ENCODE measurements at places on chromosomes 2 and 18.

- DNase-seq: no peak
Measured at GRCh38 chr2:36469710-36470109, 114.1 kb downstream of the CRIM1 start.

DNA sequence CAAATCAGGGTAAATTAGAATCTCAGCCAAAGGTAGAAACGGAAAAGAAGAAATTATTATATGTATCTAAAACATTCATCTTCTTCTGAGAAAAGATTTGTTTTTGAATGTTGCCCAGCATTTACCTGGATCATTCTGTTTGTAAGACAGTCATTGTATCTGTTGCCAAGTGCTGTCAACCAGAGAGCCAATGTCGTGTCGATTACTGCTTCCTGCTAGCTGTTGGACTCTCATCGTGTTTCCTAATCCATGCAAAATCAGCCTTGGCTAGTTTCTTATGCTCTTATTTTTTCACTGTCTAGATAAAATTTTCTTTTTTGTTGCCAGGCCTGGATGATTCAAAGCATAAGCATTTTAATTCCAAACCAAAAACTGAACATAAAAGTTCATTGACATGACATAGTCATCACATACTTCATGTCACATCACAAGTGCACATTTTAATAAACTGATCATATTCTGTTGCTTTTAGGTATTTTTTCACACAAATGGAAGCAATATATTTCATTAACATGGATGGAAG, 202.3 kb downstream of the KCNH7 start:
- no peak for DNase-seq

DNA sequence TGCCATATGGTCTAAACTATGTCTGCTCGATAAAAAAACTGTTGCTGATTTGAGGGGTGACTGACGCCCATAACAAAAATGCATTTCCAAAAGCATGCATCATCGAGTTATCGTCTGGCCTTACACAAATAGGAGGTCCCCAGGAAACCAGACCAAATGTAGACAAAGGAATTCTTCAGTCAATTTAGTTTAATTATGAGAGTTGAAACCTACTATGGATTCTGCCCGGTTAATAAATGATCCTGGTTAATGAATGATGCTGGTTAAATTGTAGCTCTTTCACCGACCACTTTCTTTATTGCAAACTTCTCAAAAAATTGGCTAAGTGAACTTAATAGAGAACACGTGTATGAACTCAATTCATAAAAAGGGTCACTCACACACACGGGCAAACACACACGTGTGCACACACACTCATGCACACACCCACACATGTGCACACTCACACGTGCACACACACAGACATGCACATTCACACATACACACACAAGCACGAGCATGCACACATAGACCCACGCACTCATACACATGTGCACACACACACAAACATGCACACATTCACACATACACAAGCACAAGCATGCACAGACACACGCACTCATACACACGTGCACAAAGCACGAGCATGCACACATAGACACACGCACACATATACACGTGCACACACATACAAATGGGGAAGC, 59.0 kb upstream of the SALL3 start:
- no peak for DNase-seq

DNA sequence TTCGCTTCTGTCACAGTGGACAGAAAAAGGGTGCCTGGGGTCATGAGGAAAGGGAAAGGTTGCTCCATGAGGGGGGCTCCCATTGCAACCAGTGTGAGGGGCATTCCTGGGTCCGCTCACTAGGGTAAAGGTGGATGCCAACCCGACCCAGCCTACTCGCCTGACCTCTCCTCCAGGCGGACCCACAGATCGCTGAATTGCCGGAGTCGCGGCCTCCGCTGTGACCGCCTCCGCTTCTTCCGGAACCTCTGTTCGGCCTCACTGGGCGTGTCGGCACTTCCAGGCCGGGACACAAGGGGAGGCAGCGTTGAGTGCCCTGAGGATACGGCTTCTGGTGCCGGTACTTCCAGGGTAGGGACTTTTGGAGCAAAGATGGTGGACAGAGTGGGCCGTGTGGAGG, 57.1 kb downstream of the TRABD2A start:
- DNase-seq: no peak

DNA sequence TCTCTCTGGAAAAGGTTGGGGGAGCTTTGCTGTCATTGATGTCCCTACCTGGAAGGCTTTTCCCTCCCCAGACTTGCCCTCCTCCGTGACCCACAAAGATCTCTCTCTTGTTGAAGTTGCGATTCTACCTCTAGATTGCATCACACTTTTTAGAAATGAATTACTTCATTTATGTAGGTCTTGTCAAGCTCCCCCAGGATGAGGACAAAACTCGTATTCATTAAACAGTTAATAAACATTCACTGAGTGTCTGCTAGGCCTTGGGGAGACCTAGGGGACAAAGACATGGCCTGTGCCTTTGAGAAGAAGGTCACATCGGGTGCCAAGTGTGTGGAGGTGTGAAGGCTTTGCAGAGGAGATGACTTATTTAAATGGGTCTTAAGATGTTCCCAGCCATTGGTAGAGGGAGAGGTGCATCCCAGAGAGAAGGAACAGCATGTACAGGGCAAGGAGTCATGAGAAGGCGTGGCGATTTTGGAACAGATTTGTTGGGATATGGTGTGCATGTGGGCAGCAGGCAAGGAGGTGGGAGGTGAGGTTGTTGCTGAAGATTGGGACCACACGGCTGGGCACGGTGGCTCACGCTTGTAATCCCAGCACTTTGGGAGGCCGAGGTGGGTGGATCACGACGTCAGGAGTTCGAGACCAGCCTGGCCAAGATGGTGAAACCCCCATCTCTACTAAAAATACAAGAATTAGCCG, 9.8 kb upstream of the YWHAQ start:
- no peak for DNase-seq

GRCh38 chr2:214730248-214730647, 79.2 kb downstream of the BARD1 start:
- DNase-seq: no peak

- no peak for DNase-seq
Measured at GRCh38 chr18:9916077-9916639, 2.3 kb downstream of the VAPA start.

GRCh38 chr2:178951266-178952006, 98.5 kb downstream of the CCDC141 start:
- no peak for DNase-seq

- no peak for DNase-seq
Measured at GRCh38 chr2:70471129-70471528, 82.5 kb downstream of the TGFA start.

DNA sequence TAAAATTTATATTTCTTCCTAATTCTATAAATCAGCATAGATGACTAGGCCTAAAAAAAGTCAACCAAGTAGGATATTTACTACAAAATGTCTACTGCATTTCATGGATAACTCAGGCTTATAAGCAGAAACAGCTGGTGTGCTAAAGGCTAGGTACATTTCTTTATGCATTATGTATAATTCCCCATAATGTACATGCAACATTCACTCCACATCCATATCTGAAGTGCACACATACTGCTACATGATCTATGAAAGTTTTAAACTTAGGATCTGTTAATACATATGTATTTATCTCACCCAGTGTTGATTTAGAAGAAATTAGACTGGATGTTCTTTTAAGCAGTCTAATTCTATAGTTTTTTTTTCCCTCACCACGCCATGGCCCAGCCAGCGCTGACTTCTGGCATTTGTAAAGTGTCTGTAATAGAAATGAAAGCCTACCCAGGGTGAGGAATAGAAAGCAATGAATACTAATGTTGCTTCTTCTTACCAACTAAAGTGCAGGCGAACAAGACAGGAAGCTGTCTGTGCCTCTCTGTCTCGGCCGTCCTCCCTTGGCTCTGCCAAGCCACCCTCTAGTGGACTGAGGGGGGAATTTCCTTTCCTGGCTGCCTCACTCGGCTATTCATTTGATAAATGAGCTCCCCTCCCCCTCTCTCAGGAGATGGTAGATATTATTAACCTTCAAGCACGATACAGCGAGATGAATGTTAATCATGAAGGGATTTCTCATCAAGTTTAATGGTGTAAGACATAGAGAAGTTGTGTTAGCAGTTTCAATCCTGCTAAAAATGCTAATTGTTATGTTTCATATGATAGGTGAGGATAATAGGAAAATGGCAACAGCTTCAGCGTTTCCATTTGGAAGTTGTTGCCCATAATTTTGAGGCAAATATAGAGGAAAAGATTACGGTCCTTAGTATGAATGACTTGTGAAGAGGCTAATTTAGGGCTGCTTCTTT, 384.5 kb downstream of the MTX2 start:
- peak; percentile 84 for DNase-seq

DNA sequence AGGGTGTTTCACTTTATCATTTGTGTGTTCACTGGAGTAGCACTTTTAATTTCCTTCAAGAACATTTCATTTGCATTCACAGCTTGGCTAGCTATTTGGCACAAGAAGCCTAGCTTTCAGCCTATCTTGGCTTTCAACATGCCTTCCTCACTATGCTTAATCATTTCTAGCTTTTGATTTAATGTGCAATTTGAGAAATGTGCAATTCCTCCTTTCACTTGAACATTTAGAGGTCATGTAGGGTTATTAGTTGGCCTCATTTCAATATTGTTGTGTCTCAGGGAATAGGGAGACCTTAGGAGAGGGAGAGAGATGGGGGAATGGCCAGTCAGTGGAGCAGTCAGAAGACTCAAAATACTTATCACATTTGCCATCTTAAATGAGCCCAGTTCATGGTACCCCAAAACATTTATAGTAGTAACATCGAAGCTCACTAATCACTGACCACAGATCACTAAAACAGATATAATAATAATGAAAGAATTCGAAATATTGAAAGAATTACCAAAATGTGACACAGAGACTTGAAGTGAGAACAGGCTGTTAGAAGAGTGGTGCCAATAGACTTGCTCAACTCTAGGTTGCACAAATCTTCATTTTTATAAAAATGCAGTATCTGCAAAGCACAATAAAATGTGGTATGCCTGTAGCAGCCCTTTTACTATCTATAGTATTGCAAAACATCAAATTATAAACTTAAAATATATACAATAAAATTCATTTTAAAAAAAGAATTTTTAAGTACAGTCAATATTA, 561.2 kb downstream of the METTL4 start:
- no peak for DNase-seq

DNA sequence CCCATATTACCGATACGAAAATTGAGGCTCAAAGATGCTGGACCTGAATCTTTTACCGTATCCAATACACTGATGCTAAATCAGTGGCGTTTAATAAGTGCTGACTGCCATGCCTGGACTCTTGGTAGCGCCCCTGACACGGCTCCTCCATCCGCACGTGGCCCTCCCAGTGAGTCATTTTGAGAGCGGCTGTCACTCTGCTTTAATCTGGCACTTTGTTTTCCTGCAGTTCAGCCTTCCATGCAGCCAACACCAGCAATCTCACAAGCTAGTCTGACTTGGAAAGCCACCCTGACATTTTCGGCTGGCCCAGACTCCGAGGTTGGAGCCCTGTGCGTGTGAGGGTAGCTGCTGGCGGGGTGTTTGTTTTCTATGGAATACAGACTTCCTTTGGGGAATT, 155.1 kb upstream of the LMAN1 start:
- DNase-seq: no peak

- DNase-seq: no peak
Measured at GRCh38 chr2:40330096-40330495, 121.8 kb downstream of the SLC8A1 start.

DNA sequence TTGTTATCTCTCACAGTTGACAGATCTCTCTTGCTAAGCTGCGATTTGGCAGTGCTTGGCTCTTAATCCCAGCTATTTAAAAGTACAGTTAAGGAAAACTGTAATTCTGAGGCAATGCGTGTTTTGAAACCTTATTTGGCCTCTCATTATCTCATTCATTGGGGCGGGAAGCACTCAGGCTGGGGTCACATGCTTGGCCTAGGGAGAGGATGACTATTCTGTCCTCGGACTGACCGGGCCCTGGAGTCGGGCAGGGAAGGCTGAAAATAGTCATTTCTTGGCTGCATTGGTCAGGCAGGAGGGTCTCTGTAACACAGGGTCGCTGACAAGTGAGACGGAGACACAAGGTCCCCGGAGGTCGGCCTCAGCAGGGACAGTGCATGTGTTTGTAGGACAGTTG, 20.2 kb upstream of the EMILIN2 start:
- no peak for DNase-seq

GRCh38 chr2:23250371-23250770, 134.6 kb upstream of the KLHL29 start:
- DNase-seq: no peak

DNA sequence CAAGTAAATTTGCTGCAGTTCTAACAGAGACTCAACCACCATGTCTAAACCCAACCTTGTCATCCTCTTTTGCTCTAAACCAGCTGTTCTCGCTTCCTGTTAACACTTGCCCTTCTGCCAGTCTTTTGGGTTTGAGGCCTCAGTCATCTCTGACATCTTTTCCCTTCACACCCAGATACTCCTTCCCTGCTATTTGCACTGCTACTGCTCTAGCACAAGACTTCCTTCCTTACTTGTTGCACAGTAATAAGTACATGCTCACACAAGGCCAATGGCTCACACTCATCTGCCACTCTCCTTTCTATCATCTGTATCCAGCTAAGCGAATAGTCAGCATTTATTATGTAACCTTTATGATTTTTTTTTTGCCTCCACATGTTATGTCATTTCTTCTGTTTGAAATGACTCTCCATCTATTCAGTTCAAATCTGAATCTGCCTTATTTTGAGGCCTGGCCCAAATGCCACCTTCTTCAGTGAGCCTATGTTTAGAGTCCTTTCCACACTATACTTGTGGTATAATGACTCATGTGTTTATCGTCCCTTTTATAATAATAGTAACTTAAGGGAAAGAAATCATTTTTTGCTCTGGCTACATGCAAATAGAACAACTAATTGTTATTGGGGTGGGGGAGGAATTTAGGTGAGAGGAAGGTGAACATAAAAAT, 22.5 kb upstream of the CDKL4 start:
- DNase-seq: peak; percentile 26

- DNase-seq: peak; percentile 92
Measured at GRCh38 chr2:37085731-37086147, 1.4 kb downstream of the GPATCH11 start.

- DNase-seq: peak; percentile 58
Measured at GRCh38 chr2:99821039-99821438, 321.4 kb downstream of the AFF3 start.

GRCh38 chr2:62686012-62686685, 19.4 kb upstream of the EHBP1 start:
- no peak for DNase-seq

GRCh38 chr2:56077359-56077915, 106.4 kb upstream of the CCDC85A start:
- peak; percentile 63 for DNase-seq

GRCh38 chr2:217826520-217826919, 176.3 kb downstream of the TNS1 start:
- no peak for DNase-seq

DNA sequence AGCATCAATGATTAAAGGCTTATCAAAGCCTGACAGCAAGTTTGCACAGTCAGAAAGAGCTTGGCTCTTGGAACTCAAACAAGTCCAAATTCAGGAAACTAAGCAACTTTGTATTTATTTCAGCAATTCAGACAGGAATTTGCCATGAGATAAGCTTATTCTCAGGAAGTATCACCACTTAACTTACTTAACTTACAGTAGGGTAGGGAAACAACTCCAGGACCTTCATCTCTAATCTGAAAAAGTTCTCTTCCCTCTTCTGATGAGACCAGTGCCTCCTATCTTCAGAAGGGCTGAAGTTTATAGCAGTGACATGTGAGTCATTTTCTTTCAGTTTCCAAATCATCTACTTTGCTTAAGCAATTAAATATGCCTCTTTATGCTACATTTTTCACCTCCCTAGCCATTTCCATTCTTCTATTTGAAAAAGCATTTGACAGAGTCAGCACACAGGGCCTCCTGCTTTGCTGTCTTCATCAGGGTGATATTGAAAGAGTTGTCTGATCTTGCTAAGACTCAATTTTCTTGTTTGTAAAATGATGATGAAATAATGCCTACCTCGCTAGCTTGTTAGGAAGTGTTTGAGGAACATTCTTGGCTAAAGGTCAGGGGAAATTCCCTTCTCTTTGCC, 389.5 kb downstream of the RND3 start:
- DNase-seq: peak; percentile 60
